ENCODE measurements at places on chromosomes 1 and 21. TPM values are rescaled to one million over a fixed set of nuclear protein-coding genes. Genes with fewer than 3 reads are reported as not detected.
A peak's percentile ranks its signal among the peaks of the same experiment; 100 is the strongest.

The MRPS21 gene
- total RNA-seq: 60.4 TPM

The DNTTIP2 gene
- total RNA-seq: 62.1 TPM

The RIIAD1 gene
- total RNA-seq: not detected

The FMO1 gene
- total RNA-seq: not detected

The CFAP141 gene
- not detected for total RNA-seq

The XCL1 gene
- total RNA-seq: not detected

The A3GALT2 gene
- not detected for total RNA-seq

The KCNJ9 gene
- total RNA-seq: not detected

The PCNT gene
- total RNA-seq: 47.6 TPM

The GBP5 gene
- total RNA-seq: 25.2 TPM

The FBXO2 gene
- 10.7 TPM for total RNA-seq

DNA sequence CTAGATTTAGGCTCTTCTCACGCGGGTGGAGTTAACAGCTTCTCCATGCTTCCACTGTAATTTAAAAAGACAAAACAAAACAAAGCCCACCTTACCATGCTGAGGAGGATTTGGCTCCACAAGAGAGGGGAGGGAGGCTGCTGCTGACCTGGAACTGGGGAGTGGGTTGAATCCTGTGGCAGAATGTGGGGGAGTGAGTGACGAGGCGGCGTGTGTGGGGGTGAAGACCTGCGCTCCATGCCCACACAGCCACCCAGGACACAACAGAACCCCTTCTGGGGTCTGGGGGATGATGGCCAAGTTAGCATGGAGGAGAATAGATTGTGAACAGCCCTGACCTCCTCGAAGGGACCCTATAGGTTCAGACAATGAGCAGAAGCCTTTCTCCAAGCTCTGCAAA is 44.0 kb upstream of the LRRN2 start:
- H3K4me1 ChIP-seq: no peaks in the 10 kb centered on the region
- no peak overlapping the region for H3K4me3 ChIP-seq
- no peaks in the 10 kb centered on the region for H3K27me3 ChIP-seq
- DNase-seq: no peak

GRCh38 chr1:43565600-43566360 is 35.1 kb downstream of the PTPRF start:
- peaks cover 4% of the 10 kb centered on the region for H3K4me1 ChIP-seq
- no peaks in the 10 kb centered on the region for H3K36me3 ChIP-seq
- H3K27me3 ChIP-seq: peaks cover 20% of the 10 kb centered on the region
- peak; percentile 24 for DNase-seq

DNA sequence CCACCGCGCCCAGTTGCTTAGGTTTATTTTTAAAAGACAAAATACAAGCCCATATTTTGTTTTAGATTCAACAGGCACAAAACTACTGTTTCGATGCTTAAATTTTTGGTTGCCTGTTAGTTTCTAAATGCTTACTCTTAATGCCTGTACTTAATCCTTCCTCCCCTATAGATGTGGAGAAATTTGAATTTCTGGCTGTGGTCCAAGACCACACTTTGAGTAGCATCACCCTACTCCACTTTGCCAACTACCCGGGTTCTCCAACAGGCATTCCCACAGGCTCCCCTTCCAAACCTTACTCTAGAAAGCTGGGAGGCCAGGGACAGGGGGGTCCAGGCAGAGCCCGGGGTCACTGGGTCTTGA is 20.0 kb downstream of the LACTBL1 start:
- no peaks in the 10 kb centered on the region for H3K36me3 ChIP-seq
- no peak overlapping the region for H3K4me3 ChIP-seq
- H3K4me1 ChIP-seq: no peaks in the 10 kb centered on the region

- no peak overlapping the region for H3K27ac ChIP-seq
- no peaks in the 10 kb centered on the region for H3K36me3 ChIP-seq
- DNase-seq: no peak
- no peak overlapping the region for H3K4me3 ChIP-seq
- H3K27me3 ChIP-seq: no peaks in the 10 kb centered on the region
Observed at GRCh38 chr1:216653001-216653400, 70.2 kb downstream of the ESRRG start.

DNA sequence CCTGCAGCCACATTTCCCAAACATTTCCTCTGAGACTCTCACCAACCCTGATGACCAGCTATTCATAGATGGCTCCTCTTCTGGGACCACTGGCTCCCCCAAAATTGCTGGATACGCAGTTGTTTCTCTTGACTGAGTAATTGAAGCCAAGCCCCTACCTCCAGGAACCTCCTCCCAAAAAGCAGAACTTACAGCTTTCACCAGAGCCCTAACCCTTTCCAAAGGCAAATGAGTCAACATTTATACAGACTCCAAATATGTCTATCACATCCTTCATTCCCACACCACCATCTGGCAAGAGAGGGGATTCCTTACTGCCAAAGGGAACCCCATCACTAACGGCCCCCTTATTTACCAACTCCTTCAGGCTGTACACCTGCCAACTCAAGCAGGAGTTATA is 20.3 kb upstream of the CA6 start:
- H3K4me3 ChIP-seq: no peak overlapping the region
- DNase-seq: no peak
- H3K27ac ChIP-seq: no peak overlapping the region
- H3K27me3 ChIP-seq: no peaks in the 10 kb centered on the region
- H3K36me3 ChIP-seq: no peaks in the 10 kb centered on the region

GRCh38 chr1:22875841-22876240 is 96.8 kb downstream of the LACTBL1 start:
- H3K27ac ChIP-seq: no peak overlapping the region
- no peak overlapping the region for H3K4me3 ChIP-seq
- H3K36me3 ChIP-seq: no peaks in the 10 kb centered on the region
- DNase-seq: no peak
- no peaks in the 10 kb centered on the region for H3K27me3 ChIP-seq

- H3K4me3 ChIP-seq: no peak overlapping the region
- peaks cover 78% of the 10 kb centered on the region for H3K4me1 ChIP-seq
- peak; percentile 73 for DNase-seq
- no peak overlapping the region for H3K27ac ChIP-seq
- no peaks in the 10 kb centered on the region for H3K36me3 ChIP-seq
Observed at GRCh38 chr1:226687426-226687825, 51.7 kb downstream of the ITPKB start.

- no peak overlapping the region for H3K4me3 ChIP-seq
- no peak for DNase-seq
- no peaks in the 10 kb centered on the region for H3K4me1 ChIP-seq
- H3K27me3 ChIP-seq: no peaks in the 10 kb centered on the region
Observed at GRCh38 chr1:145898756-145899155, 11.1 kb downstream of the ITGA10 start.

DNA sequence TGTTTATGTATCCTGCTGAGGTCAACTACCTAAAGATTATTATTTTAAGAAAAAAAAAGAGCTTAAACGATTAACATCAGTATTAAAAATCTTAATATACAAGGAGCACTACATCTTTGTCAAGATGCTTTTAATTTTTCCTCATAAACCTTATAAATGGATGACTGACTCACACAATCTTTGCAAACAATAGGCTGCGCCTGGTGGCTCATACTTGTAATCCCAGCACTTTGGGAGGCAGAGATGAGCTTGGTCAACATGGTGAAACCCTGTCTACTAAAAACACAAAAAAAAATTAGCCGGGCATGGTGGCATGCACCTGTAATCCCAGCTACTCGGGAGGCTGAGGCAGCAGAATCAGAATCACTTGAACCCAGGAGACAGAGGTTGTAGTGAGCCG is 1.7 kb downstream of the KHDC4 start:
- H3K36me3 ChIP-seq: peaks cover 2% of the 10 kb centered on the region
- H3K27ac ChIP-seq: peak overlapping the region; percentile 53
- no peaks in the 10 kb centered on the region for H3K27me3 ChIP-seq
- no peak overlapping the region for H3K4me3 ChIP-seq
- peaks cover 42% of the 10 kb centered on the region for H3K4me1 ChIP-seq
- no peak for DNase-seq

DNA sequence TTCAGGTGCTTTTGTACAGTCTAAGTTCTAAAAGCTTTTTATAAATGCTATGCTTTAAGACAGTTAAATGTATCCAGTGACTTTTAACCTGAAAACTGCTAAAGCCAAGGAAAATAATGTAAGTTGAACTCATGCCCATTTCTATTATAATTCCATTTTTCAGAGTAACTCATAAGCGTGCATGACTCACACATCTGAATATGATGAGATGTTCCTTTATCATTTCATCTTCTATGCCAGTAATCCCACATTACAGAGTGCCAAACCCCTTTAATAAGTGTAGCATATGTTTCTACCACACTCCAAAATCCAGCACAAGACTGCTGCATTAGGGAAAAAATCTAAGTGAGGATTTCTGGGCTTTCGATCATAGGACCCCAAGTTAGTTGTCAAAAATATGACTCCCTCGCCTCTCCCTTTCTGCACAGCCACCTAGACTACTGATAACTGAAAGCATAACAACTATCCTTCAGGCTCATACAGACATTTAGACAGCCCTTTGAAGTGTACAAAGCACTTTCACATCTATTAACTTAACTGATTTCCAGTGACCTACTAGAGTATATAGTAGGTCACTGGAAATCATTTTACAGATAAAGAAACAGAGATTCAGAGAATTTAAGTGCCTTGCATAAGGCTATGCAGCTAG is 45.3 kb downstream of the JAK1 start:
- peak overlapping the region; percentile 46 for H3K27ac ChIP-seq
- no peak overlapping the region for H3K4me3 ChIP-seq
- peaks cover 70% of the 10 kb centered on the region for H3K4me1 ChIP-seq
- no peaks in the 10 kb centered on the region for H3K27me3 ChIP-seq
- no peak for DNase-seq

- no peaks in the 10 kb centered on the region for H3K36me3 ChIP-seq
- no peak overlapping the region for H3K4me3 ChIP-seq
- H3K4me1 ChIP-seq: peaks cover 6% of the 10 kb centered on the region
Observed at GRCh38 chr1:228740543-228741317, 5.5 kb downstream of the RHOU start.

- peaks cover 9% of the 10 kb centered on the region for H3K4me1 ChIP-seq
- no peaks in the 10 kb centered on the region for H3K36me3 ChIP-seq
- no peak overlapping the region for H3K4me3 ChIP-seq
- H3K27ac ChIP-seq: no peak overlapping the region
- DNase-seq: no peak
- H3K27me3 ChIP-seq: no peaks in the 10 kb centered on the region
Observed at GRCh38 chr1:94817712-94818111, 2.4 kb upstream of the SLC44A3 start.

DNA sequence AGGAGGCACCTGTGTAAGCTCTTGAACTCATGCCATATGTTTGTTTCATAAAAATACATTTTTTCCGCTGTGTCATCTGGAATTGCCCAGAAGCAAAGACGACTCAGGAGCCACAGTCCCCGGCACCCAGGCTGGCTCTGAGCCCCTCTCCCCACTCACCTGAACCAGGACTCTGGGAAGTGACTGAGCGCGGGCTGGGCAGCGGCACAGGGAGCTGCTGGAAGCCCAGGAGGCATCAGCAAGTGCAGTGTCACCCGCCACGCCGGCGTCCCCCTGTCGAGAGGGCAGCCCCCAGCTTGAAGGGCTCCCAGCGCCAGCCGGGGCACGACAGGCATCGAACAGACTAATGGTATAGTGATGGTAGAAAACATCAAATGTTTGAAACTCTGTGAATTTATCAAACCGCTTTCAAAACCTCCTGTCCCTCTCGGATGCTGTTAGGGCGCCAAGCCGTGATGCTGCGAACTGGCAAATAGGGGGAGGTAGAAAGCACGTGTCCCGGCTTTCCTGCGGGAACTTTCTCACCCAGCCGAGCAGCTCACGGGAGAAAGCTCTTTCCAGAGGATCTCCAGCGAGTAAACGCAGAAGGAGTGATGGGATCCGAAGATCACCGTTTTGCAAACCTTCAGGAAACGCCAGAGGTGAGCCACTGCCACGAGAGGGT is 57.8 kb upstream of the COL18A1 start:
- no peaks in the 10 kb centered on the region for H3K27me3 ChIP-seq
- H3K36me3 ChIP-seq: no peaks in the 10 kb centered on the region
- no peak overlapping the region for H3K4me3 ChIP-seq
- H3K4me1 ChIP-seq: no peaks in the 10 kb centered on the region
- no peak for DNase-seq

GRCh38 chr1:68963353-68963752 is 466.5 kb upstream of the DEPDC1 start:
- no peak overlapping the region for H3K27ac ChIP-seq
- H3K36me3 ChIP-seq: no peaks in the 10 kb centered on the region
- no peak for DNase-seq

- H3K36me3 ChIP-seq: no peaks in the 10 kb centered on the region
- no peaks in the 10 kb centered on the region for H3K27me3 ChIP-seq
- no peaks in the 10 kb centered on the region for H3K4me1 ChIP-seq
- DNase-seq: peak; percentile 19
- no peak overlapping the region for H3K4me3 ChIP-seq
Observed at GRCh38 chr1:70528590-70529333, 117.7 kb downstream of the CTH start.
